H9 (cell line): ENCODE measurements at places on chromosomes 1 and 21. TPM values are rescaled to one million over a fixed set of nuclear protein-coding genes. Genes with fewer than 3 reads are reported as not detected.

Gene WDR64
- total RNA-seq = not detected in 2 replicates

Gene PYGO2
- total RNA-seq = 38.7 and 39.5 TPM in 2 replicates

Gene FAM131C
- total RNA-seq = 0.48 and 0.61 TPM in 2 replicates

Gene KRTAP7-1
- total RNA-seq = not detected in 2 replicates

Gene CYP4A11
- total RNA-seq = not detected in 2 replicates

DNA sequence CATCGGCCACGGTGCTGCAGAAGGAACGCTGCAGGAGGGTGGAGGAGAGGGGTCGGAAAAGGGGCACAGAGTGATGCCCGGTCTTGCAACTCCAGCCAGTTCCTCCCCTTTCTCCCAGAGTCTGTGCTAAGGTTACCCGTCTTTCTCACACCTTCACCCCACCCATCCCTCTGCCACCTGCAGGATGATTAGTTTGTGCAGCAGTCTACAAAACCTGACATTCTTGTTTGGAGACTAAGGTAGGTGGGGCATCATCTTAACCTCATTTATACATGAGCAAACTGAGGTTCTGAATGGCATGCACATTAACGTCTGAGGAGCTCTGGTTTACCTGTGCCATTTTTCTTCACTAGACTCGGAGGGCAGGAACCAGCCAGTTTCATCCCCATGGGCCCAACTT lies 232.3 kb downstream of the GRIK3 start:
- H3K36me3 ChIP-seq = no peaks in the 10 kb centered on the region
- no peak overlapping the region for H3K27ac ChIP-seq
- H3K27me3 ChIP-seq = no peaks in the 10 kb centered on the region
- no peak for DNase-seq
- no peak overlapping the region for H3K4me3 ChIP-seq
- H3K4me1 ChIP-seq = no peaks in the 10 kb centered on the region; the same call in 1 of the 2 replicates

DNA sequence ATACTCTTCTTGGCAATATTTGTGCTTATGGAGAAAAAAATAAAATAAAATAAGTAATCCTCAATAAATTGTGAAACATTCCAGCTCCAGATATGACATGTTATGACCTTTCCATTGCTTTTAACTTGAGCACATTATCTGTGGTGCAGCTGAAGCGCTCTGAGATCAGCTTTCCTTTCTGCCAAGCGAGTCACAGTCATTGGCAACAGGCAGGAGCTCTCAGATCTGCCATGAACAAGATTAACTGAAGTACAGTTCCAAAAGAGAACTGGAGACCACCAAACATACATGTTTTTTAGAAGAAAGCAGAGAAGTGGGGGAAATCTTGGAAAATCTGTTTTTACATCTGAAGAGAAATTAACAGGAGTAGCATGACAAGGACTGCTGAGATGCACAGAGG lies 89.2 kb upstream of the DSCAM start:
- no peaks in the 10 kb centered on the region for H3K27me3 ChIP-seq
- no peak overlapping the region for H3K4me3 ChIP-seq
- no peak for DNase-seq
- H3K36me3 ChIP-seq = no peaks in the 10 kb centered on the region
- no peak overlapping the region for H3K27ac ChIP-seq

GRCh38 chr1:67211589-67212563 lies 45.6 kb downstream of the IL23R start:
- H3K36me3 ChIP-seq = no peaks in the 10 kb centered on the region
- no peaks in the 10 kb centered on the region for H3K27me3 ChIP-seq
- no peak for DNase-seq
- no peak overlapping the region for H3K27ac ChIP-seq
- no peak overlapping the region for H3K4me3 ChIP-seq

DNA sequence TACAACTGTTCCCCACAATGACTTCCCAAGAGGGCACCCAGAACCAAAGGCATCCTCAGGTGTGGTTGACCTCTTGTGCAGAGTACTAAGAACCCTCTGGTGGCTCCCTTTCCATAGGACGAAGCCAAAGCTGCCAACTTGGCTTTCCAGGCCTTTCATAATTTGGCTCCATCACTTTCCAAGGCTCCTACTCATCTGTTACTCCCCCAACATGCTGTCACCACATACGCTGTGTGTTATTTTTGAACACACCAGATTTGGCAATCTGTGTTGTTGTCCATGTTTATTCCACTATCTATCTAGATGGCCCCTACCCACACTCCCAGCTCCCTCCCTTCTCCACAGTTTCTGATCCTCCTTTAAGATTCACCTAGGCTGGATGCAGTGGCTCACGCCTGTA lies 10.2 kb upstream of the NKAIN1 start:
- H3K36me3 ChIP-seq = no peaks in the 10 kb centered on the region
- DNase-seq = no peak
- H3K4me3 ChIP-seq = no peak overlapping the region; the same call in 2 of the 3 replicates
- no peak overlapping the region for H3K27ac ChIP-seq
- H3K27me3 ChIP-seq = no peaks in the 10 kb centered on the region

- H3K4me3 ChIP-seq = no peak overlapping the region
- no peaks in the 10 kb centered on the region for H3K27me3 ChIP-seq
- H3K27ac ChIP-seq = peak overlapping the region; percentile 39
- DNase-seq = no peak
These were observed 52.3 kb downstream of the UBE4B start for GRCh38 chr1:10085076-10085475.

DNA sequence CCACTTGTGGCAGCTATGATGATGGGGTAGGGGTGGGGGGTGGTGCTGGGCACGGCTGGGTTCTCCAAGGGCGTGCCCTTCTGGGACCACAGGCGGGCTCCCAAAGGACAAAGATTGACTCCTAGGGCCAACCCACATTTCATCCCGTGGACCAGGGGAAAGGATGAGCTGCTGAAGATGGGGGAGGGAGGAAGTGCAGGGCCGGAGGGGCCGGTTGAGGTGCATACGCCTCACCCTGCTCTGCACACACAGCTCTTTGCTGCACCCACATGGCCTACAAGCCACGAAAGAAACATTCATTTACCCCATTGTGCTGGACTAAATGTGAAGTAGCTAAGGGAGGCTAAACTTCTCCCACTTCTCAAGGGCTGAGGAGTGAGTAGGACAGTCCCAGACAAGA lies 34.2 kb upstream of the GNPAT start:
- H3K36me3 ChIP-seq = no peaks in the 10 kb centered on the region
- no peak for DNase-seq
- H3K4me3 ChIP-seq = no peak overlapping the region

- no peak overlapping the region for H3K27ac ChIP-seq
- DNase-seq = no peak
- H3K36me3 ChIP-seq = no peaks in the 10 kb centered on the region
- no peaks in the 10 kb centered on the region for H3K27me3 ChIP-seq
- no peaks in the 10 kb centered on the region for H3K4me1 ChIP-seq
These were observed 594.6 kb downstream of the PTPRU start for GRCh38 chr1:29830916-29831315.

GRCh38 chr1:193421487-193421886 lies 235.1 kb upstream of the B3GALT2 start:
- H3K27ac ChIP-seq = no peak overlapping the region
- H3K27me3 ChIP-seq = no peaks in the 10 kb centered on the region
- no peak for DNase-seq
- H3K4me1 ChIP-seq = no peaks in the 10 kb centered on the region
- H3K36me3 ChIP-seq = no peaks in the 10 kb centered on the region
